ENCODE measurements at places on chromosomes 16 and 17.

DNA sequence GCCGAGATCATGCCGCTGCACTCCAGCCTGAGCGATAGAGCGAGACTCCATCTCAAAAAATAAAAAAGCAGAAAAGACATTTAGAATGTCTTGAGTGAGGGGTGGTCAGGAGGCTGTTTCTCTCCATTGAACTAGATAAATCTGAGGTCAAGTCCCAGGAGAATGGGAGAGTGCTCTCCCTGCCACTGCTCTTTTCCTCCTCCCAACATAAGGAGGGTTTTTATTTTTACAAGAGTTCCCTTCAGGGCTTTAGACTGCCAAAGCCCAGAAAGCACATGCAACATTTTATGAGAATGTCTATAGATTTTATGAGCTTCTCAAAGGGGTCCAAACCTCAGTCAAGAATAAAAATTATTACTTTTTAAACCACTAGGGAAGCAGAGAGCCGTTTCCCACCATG is 1.6 kb downstream of the RND2 start:
- DNase-seq, result no peak

DNA sequence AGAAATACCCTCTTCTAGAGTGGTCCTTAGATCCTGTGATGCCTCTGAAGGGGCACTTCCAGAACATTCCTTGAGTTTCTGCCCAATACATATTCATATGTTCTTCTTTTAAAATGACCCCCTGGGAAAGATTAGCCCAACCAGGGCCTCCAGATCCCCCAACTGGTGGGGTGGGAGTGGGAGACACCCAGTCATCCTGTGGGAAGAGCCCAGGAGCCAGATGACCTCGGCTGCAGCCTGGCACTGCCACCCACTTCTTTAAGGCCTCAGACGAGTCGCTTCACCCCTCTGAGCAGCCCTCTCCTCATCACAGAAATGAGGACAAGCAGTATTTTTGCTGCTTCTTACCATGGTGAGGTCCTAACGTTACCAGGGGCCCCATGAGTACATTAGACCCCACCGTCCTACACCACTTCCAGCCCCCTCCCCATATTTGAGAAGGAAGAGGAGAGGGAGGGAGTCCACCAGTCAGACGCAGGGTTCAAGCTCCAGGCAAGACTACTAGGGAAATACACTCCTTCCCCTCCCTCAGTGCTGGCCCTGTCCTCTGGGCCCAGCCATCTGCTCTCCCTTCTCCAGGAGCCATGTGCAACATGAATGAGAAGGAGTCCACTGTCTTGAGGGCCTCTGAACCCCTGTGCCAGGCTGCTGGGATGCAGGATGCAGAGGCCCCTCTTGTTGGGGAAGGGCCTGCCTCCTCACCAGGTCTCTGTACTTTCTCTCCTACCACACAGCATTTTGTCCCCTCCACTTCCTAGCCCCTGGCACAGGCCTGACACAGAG is 11.8 kb downstream of the MPO start:
- DNase-seq, result no peak

- DNase-seq, result no peak
Observed at GRCh38 chr17:68289936-68290267, 1.0 kb downstream of the SLC16A6 start.

DNA sequence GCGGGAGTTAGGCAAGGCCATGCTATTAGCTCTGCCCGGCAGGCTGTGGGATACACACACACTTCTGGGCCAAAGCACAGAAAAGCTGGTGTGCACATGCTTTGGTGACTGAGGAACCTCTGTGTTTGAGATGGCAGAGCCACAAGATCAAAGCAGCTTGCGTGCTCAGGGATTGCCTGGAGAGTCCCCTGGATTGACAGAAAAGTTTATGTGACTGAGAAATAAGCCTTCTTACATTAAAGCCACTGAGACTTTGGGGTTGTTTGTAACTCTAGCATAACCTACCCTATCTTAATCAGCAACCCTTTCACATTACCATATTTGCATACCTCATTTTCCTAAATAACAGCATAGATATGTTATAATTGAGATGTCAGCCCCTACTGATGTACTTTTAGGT is 69.3 kb downstream of the MYO1D start:
- DNase-seq, result no peak

GRCh38 chr17:382644-383533 is 30.3 kb upstream of the RPH3AL start:
- no peak for DNase-seq

All from stimulated activated CD4-positive, alpha-beta T cell treated with anti-CD3 and anti-CD28 coated beads, Interleukin-15, amount 100 ng/mL, for 48 hours (primary cell).